Kidney capillary endothelial cell (primary cell): ENCODE measurements at places on chromosomes 4 and X.

DNA sequence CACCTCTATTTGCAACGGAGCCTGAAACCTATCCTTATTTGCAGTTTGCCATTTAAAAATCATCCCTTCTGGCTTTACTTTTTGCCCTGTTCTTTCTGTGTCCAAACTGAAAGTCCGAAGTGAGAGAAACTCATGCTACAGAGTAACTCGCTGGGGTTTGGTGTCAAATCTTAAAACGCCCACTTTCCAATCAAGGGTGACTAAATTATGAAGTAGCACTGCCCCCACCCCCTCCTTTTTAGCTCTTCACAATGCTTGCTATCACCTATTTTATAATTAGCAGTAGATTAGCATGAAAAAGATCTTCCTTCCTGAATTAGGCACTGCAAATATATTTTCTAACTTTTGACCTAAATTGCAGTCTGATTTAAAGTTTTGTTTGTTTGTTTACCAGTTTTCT, 52.5 kb downstream of the VGLL1 start:
- no peak for DNase-seq

GRCh38 chr4:34170946-34171345, 2073.4 kb downstream of the ARAP2 start:
- DNase-seq, result no peak

DNA sequence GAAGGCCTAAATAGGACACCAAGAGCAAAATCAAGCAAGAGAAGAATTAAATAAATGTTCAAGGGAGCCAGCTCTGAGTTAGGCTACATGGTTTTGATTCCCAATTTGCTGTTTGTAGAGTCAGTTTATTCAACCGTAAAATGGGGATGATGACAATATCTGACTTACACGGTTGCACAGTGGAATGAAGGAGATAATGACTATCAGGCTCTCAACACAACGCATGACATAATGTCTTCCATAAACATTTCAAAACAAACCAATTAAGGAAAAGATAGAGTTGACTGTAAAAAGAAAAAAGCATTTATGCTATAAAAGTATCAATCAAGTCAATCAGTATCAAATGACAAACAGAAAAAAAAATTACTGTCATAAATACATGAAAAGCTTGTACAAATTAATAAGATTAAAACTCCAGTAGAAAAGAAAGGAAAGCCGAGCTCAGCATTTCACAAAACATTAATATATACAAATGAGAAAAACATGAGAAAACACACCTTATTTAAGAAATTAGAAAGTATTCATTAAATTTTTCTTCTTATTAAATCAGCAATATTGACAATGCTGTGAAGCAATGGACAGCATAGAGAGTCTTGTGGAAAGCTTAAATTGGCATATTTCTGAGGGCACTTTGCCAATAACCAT, 179.0 kb downstream of the SCFD2 start:
- DNase-seq, result no peak

GRCh38 chr4:185587427-185588161, 52.3 kb upstream of the PDLIM3 start:
- no peak for DNase-seq

GRCh38 chrX:125604448-125604847, 284.8 kb downstream of the TEX13C start:
- no peak for DNase-seq

- DNase-seq, result no peak
Measured at GRCh38 chr4:120540625-120541024, 381.9 kb downstream of the PRDM5 start.

GRCh38 chr4:142112451-142112850, 476.1 kb downstream of the IL15 start:
- no peak for DNase-seq

- DNase-seq, result no peak
Measured at GRCh38 chr4:159757499-159757898, 654.6 kb downstream of the RAPGEF2 start.

DNA sequence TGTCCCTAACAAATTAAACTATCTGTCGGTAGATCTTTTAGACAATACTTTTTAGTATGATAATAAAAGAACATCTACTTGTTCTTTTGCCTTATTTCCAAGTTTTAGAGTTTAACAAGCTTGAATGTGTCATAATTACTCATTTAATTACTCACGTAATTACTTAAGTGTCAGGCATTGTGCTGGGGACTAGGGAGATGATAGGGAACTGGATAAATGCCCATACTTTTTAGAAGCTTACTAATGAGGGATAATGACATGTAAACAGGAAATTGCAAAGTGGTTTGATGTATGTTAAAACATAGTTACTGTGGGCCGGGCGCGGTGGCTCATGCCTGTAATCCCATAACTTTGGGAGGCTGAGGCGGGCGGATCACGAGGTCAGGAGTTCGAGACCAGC, 158.3 kb downstream of the DMD start:
- no peak for DNase-seq

DNA sequence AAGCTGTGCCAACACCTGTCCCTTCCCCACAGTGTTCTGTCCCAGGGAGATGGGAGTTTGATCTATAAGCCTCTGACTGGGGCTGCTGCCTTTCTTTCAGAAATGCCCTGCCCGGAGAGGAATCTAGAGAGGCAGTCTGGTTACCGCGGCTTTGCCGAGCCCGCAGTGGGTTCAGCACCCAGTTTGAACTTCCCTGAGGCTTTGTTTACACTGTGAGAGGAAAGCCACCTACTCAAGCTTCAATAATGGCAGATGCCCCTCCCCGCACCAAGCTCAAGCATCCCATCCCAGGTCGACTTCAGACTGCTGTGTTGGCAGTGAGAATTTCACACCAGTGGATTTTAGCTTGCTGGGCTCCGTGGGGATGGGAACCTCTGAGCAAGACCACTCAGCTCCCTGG, 33.3 kb upstream of the ARSJ start:
- DNase-seq, result no peak

- no peak for DNase-seq
Measured at GRCh38 chrX:1835056-1835455, 220.2 kb downstream of the ASMT start.

GRCh38 chrX:52983321-52984000, 25.1 kb upstream of the FAM156A start:
- no peak for DNase-seq

DNA sequence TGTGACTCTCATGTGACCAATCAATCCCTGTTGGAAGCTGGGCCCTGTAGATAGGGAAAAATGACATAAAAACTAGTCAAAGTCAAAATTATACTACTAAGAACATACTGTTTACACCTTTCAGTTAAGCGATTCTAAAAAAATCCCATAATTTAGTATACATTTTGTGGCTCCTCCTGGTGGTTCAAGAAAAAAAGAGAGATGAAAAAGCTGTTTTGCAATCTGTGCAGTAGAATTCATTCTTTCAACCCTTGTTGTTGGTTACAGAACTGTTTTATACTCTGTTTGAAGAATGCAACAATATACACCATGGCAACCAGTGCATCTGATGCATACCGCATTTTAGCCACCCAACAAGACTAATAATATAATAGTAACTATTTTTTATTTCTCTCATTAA, 66.8 kb upstream of the ANK2 start:
- no peak for DNase-seq

- DNase-seq, result no peak
Measured at GRCh38 chr4:113537203-113537602, 224.3 kb downstream of the CAMK2D start.

GRCh38 chrX:110228453-110228852, 89.4 kb downstream of the AMMECR1 start:
- DNase-seq, result no peak

DNA sequence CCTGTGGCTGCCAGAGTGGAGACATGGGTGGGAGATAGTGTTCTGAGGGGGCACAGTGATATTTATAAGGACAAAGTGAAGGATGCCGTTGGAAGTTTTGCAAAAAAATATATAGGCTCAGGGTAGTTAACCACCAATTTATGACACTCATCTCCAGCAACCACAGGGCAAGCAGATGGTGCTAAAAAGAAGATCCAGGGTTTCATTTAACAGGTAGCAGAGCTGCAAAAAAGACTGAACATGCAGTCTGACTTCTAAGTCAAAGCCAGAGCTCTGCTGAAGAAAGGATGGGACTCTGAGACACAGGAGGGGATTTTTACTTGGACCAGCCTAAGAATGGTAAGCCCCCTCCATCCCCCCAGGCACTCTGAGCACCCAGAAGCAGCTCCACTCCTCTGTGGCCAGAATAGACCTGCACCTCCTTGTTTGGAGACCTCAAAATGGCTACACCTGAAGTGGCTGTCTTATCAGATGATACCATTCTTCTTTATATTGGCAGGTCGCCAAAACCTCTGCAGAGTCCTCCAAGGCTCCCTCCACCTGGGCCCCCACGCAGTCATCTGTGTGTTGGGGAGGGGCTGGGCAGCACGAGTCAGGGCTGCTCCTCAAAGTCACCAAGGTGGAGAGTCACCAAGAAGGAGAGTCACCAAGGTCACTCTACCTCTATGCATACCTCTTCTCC, 161.4 kb upstream of the FAM9B start:
- no peak for DNase-seq
